NCI-H2227 treated with DMSO at 0.1 percent for 48 hours (cell line): ENCODE measurements at places on chromosomes 6 and 20.

DNA sequence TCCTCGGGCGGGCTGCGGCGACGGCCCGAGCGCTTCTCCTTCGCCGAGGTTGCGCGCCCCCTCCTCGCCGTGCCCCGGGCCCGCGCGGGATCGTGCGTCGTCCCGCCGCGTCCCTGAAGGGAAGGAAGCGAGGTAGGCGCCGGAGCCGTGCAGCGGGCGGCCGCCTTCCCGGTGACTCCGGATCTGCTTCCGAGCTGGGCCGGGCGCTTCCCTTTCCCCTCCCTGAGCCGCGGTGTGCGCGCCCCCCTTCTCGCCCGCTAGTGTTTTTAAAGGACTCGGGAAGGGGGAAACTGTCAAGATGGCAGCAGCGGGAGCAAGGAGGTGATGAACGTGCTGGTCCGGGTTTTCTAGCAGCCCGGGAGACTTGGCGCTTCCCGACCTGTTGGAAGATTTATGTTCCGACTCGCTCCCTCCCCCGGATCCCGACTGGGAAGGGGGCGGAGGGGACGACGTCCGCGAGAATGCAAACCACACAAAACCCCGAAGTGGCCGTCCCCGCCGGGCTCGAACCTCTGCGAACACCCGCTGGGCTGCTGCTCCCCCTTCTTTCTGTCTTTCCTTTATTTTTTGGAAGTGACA is 744 bp upstream of the FOXO3 start:
- peak; percentile 48 for DNase-seq

DNA sequence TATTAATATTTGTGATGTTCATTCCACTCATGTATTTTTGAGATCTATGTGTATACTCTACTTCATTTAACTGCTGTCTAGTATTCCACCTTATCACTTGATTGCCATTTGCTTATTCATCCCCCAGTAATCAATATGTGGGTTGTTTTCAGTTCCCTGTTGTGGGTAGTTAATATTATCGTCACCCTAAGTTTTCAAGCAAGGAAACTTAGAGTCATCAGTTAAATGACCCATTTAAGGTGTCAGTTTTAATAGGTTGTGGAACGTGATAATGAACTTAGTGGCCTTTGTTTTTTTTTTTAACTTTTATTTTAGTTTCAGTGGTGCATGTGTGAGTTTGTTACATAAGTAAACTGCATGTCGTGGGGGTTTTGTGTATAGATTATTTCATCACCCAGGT is 90.3 kb downstream of the SLC24A3 start:
- no peak for DNase-seq

- DNase-seq: no peak
Observed at GRCh38 chr6:124684621-124685020, 277.6 kb upstream of the RNF217 start.

- DNase-seq: no peak
Observed at GRCh38 chr6:113625850-113626249, 231.3 kb upstream of the MARCKS start.

- no peak for DNase-seq
Observed at GRCh38 chr6:170253226-170253909, 37.5 kb downstream of the DLL1 start.

DNA sequence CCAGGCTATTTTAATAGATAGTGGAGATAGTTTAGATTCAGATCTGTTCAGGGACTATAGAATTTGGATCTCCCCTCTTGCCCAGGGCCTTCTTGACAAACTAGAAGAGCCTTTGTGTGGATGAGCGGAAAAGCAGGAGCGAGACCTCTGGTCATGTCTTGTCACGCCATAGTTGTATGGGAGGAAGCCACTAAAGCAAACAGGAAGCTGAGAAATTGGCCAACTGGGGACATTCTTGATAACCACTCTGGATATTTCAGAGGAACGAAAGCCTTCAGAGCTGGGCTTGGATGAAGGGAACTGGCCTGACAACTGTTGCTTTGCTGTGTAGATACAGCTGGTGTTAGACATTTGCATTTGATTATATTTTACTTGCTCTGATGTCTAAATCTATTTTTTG is 54.1 kb upstream of the EXOC2 start:
- no peak for DNase-seq

GRCh38 chr6:12369355-12369754 is 79.2 kb downstream of the EDN1 start:
- DNase-seq: no peak

GRCh38 chr6:72363844-72364740 is 257.8 kb upstream of the KCNQ5 start:
- DNase-seq: no peak

- no peak for DNase-seq
Observed at GRCh38 chr6:107646176-107646575, 156.3 kb downstream of the SOBP start.

DNA sequence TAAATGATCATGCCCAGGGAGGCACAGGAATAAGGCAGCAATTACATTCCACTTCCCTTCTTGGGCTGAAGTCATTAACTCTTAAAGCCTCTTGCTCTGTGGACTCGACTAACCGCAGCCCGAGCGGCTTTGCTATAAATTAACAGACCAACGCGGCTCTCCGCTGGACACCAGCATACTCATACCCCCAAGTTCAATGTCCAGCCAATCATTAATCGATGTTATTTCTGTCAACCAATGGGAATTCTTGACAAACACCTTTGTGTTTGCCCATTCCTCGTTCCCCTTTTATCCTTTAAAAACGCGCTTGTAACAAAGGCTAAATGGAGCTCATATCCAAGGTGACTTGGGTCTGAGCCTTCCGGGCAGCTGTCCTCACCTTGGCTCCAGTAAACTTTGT is 183.1 kb upstream of the RALGAPA2 start:
- no peak for DNase-seq

GRCh38 chr6:148932731-148933130 is 185.9 kb downstream of the UST start:
- no peak for DNase-seq

GRCh38 chr6:112478036-112478435 is 130.9 kb downstream of the RFPL4B start:
- no peak for DNase-seq

- DNase-seq: no peak
Observed at GRCh38 chr6:43699564-43700186, 12.1 kb upstream of the MRPS18A start.

DNA sequence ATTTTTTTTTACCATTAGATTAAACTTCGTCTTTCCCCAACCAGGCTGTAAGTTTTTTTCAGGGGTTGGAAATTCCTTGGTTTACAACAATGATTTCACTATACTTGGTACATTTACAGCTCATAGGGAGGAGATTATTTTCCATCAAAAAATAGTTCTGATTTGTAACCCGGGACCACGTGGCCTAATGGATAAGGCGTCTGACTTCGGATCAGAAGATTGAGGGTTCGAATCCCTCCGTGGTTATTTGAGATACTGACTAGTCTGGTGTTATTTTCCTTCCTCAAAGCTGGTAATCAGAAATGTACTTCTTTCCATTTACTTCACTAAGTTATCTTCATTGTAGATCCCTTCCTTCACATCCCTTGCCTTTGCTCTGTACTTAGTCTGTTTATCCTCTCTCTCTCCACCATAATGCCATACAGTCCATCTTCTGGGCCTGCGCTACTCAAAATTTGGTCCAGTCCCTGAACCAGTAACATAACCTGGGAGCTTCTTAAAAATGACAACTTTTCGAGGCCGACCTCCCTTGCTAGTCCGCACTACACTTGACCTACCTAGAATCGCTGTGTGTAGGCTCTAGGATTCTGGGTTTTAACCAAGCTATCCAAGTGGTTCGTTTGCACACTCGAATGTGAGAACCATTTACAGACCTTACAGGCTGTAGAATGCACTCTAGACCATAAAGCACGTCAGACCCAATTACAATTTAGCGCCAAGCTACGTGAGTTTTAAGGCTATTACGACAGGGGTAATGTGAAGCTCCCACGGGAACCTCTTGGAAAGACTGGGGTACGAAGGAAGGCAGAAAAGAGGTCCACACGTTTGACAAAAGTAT is 42.1 kb upstream of the BTN3A2 start:
- DNase-seq: peak; percentile 92

- DNase-seq: no peak
Observed at GRCh38 chr20:42635699-42636411, 553.9 kb downstream of the PTPRT start.

DNA sequence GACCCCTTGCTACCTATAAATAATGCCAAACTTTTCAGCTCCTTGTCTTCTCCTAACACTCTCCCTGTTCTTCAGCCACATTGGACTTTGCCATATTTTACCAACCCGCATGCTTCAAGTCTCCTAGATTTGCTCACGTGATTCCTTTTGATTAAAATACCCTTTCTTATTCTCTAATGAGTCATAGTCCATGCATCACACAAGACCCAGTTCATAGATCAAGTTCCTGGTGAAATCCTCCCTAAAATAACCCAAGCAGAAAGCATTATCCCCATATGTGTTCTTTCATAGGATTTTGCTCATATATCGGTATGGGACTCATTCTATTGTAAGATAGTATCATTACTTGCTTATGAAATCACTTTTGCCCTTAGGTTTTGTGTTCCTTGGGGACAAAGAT is 108.9 kb upstream of the STXBP5 start:
- DNase-seq: no peak

DNA sequence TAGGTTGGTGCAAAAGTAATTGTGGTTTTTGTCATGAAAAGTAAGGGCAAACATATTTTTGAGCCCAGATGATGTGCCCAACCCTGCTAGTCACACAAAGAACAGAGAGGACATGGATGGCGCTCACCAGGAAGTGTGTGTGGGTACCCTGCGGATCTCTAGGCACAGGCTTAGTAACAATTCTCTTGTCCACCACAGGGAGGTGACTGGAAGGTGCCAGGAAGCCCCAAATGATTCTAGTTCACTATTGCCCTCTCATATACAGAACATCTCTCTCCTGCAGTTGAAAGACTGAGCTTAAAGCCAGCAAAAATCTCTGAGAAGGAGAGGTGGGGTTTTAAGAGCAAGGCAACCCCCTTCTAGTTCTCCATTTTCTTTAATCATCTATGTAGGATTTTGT is 272.1 kb upstream of the TAB2 start:
- no peak for DNase-seq

DNA sequence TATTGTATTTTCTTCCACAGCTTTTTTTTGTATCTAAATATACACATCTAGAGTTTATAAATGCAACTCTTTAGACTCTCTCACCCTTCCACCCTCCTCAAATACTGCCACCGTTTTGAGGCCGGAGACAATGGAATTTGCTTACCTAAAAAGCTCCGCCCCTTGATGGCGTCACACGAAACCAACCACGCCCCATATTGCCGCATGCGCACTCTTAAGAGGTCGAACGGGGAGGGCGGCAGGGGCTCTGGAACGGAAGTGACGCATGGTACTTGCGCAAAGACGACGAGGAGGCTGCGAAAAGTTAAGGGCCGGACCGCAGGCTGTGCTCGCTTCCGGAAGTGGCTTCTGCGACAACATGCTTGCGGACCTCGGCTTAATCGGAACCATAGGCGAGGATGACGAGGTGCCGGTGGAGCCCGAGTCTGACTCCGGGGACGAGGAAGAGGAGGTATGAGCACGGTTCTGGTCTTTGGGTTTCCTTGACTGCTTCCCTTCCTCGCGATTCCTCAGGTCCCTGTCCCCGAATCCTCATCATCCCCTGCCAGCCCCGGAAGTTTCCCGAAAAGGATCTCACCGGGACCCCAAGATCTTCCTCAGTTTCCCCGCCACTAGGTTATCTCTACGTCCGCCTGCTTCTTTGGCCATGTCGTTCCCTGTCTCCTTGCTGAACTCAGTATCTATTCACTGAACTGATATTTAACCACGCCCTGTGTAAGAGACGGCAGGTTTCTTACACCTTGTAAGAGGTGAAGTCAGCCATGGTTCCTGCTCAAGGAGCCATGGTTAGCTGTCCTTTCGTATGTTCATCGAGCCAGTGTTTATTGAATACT is at the start of gene DDX27:
DDX27 (plus strand) TSS at position 326 of the 833 bp plus-strand sequence; CDS start at position 359, 33 bp downstream.
- DNase-seq: peak; percentile 99

DNA sequence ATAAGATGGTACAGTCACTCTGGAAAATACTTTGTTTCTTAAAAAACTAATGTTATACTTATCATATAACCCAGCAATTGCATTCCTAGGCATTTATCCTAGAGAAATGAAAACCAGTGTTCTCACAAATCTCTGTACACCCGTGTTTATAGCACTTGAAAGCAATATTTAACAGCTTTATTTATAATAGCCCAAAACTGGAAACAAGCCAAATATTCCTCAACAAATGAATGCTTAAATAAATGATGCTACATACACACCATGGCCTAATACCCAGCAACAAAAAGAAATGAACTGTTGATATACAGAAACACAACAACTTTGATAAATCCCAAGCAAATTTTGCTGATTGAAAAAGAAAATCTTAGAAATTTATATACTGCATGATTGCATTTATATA is 51.3 kb downstream of the GFRA4 start:
- DNase-seq: no peak

- DNase-seq: no peak
Observed at GRCh38 chr6:140379919-140380318, 1005.5 kb upstream of the CITED2 start.

DNA sequence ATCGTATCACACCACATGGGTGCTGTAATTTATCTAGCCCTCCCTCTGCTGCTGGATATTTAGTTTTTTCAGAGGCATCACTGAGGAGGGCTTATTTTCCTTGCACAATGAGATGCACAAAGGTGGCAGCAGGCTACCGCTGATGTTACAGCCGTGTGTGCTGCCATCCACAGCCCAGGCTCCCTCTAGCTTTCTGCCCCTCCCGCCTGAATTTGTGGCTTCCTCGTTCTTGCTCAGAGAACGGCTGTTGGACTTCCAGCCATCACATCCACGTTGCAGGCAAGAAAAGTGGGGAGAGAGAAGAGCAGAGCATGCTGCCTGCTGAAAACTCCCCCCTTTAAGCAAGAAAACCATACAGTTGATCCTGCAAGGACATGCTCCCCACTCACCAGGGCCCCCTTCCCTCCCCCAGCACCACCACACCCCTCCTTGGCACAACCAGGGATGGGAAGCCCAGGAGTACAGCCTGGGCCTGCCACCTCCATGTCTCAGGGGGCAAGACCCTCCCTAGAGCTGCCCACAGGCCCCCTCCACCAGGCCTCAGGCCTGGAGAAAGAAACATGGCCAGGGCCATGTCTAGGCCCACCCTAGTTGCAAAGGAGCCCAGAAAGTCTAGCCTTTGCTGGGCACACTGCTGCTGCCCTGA is 102.6 kb downstream of the MRPL14 start:
- DNase-seq: no peak

GRCh38 chr6:54813892-54814291 is 32.7 kb upstream of the FAM83B start:
- no peak for DNase-seq

GRCh38 chr6:45504947-45505346 is 127.2 kb upstream of the SUPT3H start:
- no peak for DNase-seq

GRCh38 chr6:147930745-147931144 is 411.9 kb upstream of the SASH1 start:
- DNase-seq: no peak

- no peak for DNase-seq
Observed at GRCh38 chr6:119620846-119621555, 271.4 kb upstream of the MAN1A1 start.

DNA sequence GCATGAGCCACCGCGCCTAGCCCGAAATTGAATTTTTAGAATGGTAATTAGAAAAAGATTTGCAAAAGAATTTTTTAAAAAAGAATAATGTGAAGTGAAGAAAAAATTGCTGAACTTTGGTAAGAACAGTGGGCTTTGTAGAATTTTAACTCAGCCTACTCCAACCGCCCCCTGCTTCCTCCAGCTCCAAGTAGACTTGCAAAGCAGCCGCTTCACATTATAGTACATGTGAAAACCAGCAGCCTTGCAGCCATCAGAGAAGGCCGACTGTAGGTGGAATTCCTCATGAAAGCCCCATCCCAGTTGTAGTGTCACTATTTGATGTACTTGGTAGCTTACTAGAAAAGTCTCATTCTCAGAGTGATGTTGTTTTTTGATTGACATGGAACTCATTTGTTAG is 835.6 kb downstream of the TBC1D32 start:
- DNase-seq: no peak

GRCh38 chr20:58436868-58437645 is 48.0 kb downstream of the VAPB start:
- no peak for DNase-seq
